ENCODE measurements at places on chromosomes 16 and 17. TPM values are rescaled to one million over a fixed set of nuclear protein-coding genes. Genes with fewer than 3 reads are reported as not detected.

Gene DCTN5
- polyA plus RNA-seq: 5.7 TPM

Gene HSF4
- polyA plus RNA-seq: 310 TPM

Gene CA10
- polyA plus RNA-seq: 0.30 TPM

Gene STH
- not detected for polyA plus RNA-seq

Gene FLYWCH1
- polyA plus RNA-seq: 40.4 TPM

Gene TP53TG3
- not detected for polyA plus RNA-seq

Gene TERF2IP
- polyA plus RNA-seq: 27.7 TPM

Gene DOC2A
- 4.4 TPM for polyA plus RNA-seq

Gene FAM20A
- 5.1 TPM for polyA plus RNA-seq

Gene CCL2
- 293 TPM for polyA plus RNA-seq

Gene KRTAP1-1
- polyA plus RNA-seq: not detected

Gene ZNF624
- polyA plus RNA-seq: 0.27 TPM

Gene TSR1
- 10.7 TPM for polyA plus RNA-seq

Gene VTN
- polyA plus RNA-seq: 21.6 TPM

Gene KRT28
- polyA plus RNA-seq: not detected

Gene ALDH3A1
- polyA plus RNA-seq: 0.23 TPM

Gene TP53TG3D
- 0.30 TPM for polyA plus RNA-seq

Gene HOXB1
- polyA plus RNA-seq: not detected

Gene SNAI3
- 0.72 TPM for polyA plus RNA-seq

Gene CD300E
- polyA plus RNA-seq: 0.31 TPM

Gene C17orf113
- polyA plus RNA-seq: 1.9 TPM

Gene CA7
- not detected for polyA plus RNA-seq

Gene FOXJ1
- polyA plus RNA-seq: 5.7 TPM

Gene GUCY2D
- 0.04 TPM for polyA plus RNA-seq

Gene TOM1L1
- polyA plus RNA-seq: 14.2 TPM

Gene HSD17B1
- 3.5 TPM for polyA plus RNA-seq

Gene AATK
- 24.3 TPM for polyA plus RNA-seq
